ENCODE measurements at places on chromosomes 6 and 20.

GRCh38 chr6:15577550-15578171 lies 85.2 kb downstream of the DTNBP1 start:
- DNase-seq = no peak

DNA sequence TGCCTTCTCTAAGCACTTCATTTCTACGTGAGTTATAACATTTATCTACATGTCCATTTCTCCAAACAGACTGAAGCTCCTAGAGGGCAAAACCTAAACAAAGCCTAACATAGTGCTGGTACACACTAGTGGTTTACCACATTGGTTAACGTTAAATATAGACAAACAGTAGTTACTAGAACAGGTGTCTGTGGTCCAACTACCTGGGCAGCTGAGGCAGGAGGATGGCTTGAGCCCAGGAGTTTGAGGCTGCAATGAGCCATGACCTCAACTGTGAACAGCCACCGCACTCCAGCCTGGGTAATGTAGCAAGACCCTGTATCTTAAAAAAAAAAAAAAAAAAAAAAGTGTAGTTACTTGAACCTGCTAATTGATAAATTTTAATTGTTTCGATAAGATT lies 26.5 kb downstream of the PTPRK start:
- no peak for DNase-seq

- no peak for DNase-seq
Measured at GRCh38 chr6:3214898-3215297, 12.6 kb downstream of the TUBB2B start.

DNA sequence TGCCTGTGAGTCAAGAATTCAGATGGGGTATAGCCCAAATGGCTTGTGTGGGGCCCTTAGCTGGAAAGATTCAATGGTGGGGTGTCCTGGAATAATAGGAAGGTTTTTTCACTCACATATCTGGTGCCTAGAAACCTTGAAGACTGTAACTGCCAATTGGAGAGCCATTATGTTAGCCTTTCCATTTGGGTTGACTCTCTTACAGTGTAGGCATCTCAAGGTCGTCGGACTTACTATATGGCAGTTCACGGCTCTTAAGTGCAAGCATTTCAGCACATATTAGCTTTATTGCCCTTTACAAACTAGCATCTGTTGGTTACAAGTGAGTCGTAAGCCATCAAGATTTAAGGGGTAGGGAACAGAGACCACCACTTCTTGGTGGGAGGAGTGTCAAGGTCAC lies 74.1 kb downstream of the CD2AP start:
- DNase-seq = no peak

- DNase-seq = no peak
Measured at GRCh38 chr6:147654103-147654845, 145.8 kb downstream of the SAMD5 start.

DNA sequence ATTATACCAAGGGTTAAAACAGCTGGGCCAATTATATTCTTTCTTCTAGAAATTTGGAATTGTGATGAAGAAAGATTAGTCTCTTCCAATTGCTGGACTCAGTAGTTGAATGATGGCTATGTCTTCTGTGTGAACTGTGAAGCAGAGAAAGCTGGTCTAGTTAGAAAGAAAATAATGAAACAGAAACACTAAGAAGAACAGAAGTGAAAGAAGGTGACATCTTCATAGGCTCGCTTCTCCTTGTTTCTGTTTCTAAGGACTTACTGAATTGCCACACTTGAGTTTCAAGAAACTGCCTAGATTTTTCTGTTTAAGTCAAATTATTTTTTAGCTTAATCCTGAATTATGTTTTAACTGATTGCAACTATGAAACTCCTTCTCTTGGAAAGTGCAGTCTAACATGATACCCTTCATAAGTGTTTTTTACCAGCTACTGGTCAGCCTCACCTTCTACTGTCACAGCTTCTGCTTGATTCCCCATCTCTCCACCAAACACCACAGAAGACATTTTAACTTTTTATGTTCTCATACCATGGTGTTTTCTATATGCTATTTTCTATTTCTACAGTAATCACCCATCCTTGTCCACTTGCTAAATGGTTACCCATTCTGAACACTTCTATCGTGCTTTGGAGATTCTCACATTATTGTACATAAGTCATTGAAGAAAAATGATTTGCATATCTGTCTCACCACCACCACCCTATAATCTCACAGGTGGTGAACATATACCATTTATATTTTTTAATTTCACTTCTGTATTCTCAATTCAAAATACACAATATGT lies 268.8 kb downstream of the GRIK2 start:
- no peak for DNase-seq

- peak; percentile 18 for DNase-seq
Measured at GRCh38 chr6:145904868-145905267, 59.3 kb downstream of the SHPRH start.

- DNase-seq = no peak
Measured at GRCh38 chr6:93823489-93823888, 404.1 kb upstream of the EPHA7 start.

DNA sequence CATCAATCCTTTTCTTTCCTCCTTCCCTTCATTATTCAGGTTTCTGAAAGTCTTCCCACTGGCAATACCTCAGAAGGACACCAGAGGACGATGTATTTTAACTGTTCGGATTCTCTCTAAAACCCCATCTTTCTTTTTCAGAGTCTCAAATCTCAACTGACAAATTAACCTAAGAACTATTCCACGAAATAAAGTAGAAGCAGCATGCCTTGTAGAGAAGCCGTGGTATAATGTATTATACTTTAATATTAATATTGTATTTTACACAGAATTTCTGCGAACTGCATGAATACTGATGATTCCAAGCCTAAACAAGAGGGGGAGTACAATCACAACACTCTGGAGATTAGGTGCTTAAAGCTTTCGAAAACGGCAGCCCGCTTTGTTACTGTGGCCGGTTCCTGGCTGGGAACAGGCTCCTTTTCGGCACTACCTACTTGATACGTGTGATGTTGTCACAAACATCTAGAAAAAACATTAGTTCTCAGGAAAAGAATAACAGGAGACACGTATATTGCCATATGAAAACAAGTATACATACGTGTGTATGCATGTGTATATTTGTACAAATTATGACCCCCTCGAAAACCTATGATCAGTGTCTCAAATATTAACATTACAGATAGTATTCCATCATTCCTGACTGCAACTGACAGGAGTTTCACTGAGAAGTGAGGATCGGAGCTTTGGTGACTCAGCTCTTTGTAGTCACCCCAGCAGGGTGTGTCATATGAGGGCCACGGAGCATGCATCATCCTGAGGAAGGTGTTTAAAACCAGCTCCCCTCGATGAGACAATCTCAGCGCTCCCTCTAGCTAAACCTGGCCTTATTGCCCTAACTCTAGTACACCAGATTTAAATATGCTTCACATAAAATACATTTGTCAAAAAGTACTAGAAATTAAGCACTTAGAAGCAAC lies 319.7 kb upstream of the TCF21 start:
- peak; percentile 48 for DNase-seq

DNA sequence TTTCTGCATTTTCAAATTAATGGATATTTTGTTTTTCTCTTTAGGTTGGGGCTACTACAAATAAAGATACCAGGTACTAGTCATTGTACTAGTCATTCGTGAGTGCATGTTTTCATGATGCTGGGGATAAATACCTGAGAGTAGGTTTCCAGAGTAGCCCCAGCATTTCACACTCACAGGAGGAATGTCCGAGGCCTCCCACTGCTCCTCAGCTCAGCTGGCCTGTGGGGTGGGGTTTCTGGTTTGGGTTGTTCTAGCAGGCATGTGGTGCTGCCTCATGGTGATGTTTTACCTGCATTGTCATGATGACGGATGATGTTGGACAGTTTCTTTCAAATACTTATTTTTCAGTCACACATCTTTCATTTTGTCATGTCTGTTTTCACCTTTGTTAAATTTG lies 144.5 kb downstream of the SMOC2 start:
- no peak for DNase-seq

GRCh38 chr6:133978896-133979240 lies 25.8 kb downstream of the TBPL1 start:
- DNase-seq = no peak

GRCh38 chr6:159170999-159171712 lies 2.0 kb downstream of the FNDC1 start:
- no peak for DNase-seq

DNA sequence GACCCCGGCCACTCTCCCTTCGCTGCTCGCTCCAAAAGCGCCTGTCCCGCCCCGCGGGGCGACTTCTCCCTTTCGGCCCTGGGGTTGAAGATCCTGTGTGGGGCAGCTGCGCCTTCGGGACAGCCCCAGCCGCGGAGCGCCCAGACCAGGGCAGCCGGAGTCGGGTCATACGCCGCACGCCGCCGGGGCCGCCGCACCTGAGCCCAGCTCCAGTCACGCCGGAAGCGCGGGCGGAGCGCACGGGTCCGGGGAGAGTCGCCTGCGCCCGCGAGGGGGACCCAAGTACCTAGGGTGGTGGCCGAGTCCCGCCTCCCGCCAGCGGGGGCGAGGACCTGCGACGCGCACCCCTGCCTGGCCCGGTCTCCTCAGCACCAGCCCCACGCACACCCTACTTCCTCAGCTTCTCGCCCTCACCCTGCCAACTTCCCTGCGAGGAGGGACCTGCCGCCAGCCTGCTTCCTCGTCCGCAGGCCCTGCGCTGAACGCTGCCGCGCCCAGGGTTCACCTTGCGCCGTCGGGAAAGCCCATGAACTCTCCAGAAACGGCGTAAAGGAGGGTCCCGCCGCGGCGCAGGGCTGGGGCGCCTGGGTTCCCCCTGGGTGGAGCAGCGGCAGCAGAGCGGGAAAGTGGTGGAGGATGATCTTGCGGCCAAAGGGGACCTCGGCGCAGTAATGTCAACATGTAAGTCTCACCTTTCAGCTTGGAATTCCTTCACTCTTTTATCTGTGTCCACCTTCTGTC lies at the start of gene ADGRG6:
Gene ADGRG6 (plus strand): TSS at position 357 of the 741 bp plus-strand sequence. CDS start 323 bp downstream, at position 680.
- DNase-seq = peak; percentile 77

DNA sequence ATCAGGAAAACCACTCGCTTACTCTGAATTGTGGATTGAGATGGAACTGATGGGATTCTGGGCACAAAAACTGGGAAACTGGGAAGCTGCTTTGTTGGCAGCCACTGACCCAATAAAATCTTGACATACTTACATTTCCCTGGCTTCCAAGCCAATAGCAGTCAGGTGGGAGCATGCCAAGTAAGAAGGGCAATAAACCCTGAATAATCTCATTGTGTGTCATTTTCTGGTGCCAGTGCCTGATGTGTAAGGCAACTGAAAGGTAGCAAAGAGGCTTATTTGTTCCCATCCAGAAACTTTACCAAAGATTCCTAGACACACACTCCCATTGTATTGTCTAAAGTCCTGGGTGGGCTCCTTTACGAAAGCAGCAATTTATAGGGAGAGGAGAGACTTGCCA lies 93.2 kb downstream of the TBX18 start:
- no peak for DNase-seq

- DNase-seq = no peak
Measured at GRCh38 chr6:40362859-40363258, 224.3 kb downstream of the LRFN2 start.

GRCh38 chr6:6395581-6396197 lies 75.2 kb upstream of the F13A1 start:
- peak; percentile 55 for DNase-seq

- no peak for DNase-seq
Measured at GRCh38 chr6:157133856-157134255, 189.5 kb downstream of the TMEM242 start.
